ENCODE measurements at places on chromosomes 3 and 15. TPM values are rescaled to one million over a fixed set of nuclear protein-coding genes. Genes with fewer than 3 reads are reported as not detected.
A peak's percentile ranks its signal among the peaks of the same experiment; 100 is the strongest.

The MUSTN1 gene
- 3.3 TPM for total RNA-seq

DNA sequence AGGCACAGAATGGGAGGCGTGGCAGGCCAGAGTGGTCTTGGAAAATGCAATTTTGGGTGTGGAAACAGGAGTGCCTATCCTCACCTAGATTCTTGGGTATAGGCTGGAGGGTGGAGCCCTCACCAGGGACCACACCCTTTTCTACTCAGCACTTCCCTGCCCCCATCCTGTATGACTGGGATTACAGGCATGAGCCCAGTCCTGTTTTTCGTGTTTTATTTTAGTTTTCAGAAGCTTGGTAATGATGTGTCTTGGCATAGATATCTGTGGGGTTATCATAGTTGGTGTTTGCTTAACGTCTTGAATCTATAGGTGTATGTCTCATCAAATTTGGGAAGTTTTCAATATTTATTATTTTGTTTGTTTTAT is 248.7 kb upstream of the CBLB start:
- H3K36me3 ChIP-seq, result peaks cover 5% of the 10 kb centered on the region
- DNase-seq, result no peak
- H3K4me1 ChIP-seq, result no peaks in the 10 kb centered on the region
- no peaks in the 10 kb centered on the region for H3K27me3 ChIP-seq
- H3K27ac ChIP-seq, result no peak overlapping the region
- no peak overlapping the region for H3K4me3 ChIP-seq

DNA sequence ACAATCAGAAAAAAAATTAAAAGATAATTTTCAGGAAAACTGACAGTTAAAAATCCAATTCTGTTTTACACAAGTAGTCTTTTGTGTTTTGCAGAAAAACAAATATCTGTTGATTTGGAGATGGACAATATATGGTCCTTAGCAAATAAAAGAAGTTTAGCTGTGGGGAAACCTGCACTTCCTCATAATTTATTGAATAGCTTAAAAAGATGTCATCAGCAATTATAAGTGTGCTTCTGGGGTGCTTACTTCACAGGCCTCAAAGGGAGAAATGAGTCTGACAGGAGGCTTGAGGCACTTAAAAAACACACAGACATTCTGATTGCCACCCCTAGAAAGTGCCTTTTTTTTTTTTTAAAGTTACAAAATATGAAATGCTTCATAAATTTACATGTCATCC is 31.6 kb upstream of the CERS3 start:
- H3K4me3 ChIP-seq, result no peak overlapping the region
- DNase-seq, result no peak
- no peak overlapping the region for H3K27ac ChIP-seq
- H3K36me3 ChIP-seq, result peaks cover 10% of the 10 kb centered on the region

- H3K27me3 ChIP-seq, result peaks cover 6% of the 10 kb centered on the region
Observed at GRCh38 chr3:42730294-42730693, 27.7 kb upstream of the HHATL start.

- H3K4me3 ChIP-seq, result no peak overlapping the region
- H3K4me1 ChIP-seq, result no peaks in the 10 kb centered on the region
- no peak overlapping the region for H3K27ac ChIP-seq
- no peaks in the 10 kb centered on the region for H3K27me3 ChIP-seq
- peaks cover 5% of the 10 kb centered on the region for H3K36me3 ChIP-seq
Observed at GRCh38 chr3:75983111-75983510, 197.8 kb upstream of the ZNF717 start.

GRCh38 chr15:69038508-69038907 is 24.0 kb downstream of the NOX5 start:
- DNase-seq, result no peak
- no peaks in the 10 kb centered on the region for H3K36me3 ChIP-seq

The UBAP1L gene
- 2.0 TPM for total RNA-seq

The SPINK8 gene
- total RNA-seq, result not detected

DNA sequence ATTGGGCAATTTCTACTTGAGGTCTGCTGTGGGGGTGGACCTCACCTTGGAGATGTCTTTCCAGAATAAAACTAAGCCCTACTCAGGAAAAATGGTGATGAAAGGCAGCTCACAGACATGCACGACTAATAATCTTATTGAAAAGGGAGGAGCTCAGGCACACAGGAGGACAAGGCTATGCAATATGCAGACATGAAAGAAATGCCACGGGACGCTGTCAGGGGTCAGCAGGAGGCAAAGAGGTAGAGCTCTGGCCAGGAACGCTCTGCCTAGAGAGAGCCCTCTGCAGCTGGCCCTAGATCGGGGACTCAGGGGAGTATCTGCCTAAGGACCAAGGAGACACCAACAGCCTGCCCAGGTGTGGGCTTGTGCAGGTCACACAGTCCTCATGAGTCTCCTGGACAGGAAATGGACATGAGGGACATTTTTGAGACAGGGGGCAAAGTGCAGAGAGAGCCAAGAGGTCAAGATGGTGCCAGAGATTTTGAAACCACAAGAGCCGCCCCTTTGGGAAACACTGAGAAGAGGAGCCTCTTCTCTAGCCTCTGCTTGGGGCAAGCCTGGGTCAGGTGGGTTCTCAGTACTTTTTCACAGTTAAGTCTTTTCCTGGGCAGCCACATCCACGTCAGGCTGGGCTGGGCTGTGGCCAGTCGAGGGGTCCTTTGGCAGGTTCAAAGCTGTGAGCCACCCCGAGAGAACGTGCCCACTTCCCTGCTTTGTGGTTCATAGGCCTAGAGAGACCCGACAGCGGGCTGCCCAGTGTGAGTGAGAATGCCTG is 23.2 kb downstream of the EAF1 start:
- H3K4me3 ChIP-seq, result no peak overlapping the region
- no peak overlapping the region for H3K27ac ChIP-seq
- no peaks in the 10 kb centered on the region for H3K27me3 ChIP-seq
- H3K36me3 ChIP-seq, result no peaks in the 10 kb centered on the region

DNA sequence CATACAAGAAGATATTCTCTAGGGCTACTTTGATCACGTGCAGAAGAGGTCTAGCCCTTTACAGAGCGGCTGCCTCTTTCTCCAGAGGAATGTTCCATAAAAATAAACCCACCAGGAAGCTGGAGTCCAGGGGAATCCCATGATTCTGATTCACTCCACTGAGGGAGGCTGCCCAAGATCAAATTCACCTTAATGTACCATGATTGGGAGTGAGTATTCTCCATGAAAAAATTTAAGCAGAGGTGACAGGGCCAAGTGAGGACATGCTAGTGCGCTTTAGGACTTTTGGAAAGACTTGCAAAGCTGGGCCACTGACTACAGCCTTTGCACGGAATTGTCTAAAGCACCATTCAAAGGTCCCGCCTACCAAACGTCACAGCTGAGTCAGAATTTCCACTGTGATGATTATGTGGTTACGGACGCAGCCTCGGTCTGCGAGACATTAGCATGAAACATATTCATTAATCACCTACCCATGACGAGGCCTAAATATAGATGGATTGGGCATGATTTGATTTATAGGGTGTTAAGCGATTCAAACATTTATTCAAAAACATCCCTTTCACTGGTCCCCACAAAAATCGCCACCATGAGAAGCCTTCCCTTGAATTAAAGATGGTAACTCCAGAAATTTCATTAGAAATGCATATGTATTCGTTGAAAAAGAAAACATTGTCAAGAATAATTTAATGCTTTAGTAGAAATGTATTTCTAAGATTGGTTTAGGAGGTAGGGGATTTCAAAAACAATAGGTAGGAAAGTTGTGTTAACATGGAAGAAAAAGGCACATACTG is 152.6 kb downstream of the GREM1 start:
- peaks cover 11% of the 10 kb centered on the region for H3K4me1 ChIP-seq
- no peak for DNase-seq
- H3K4me3 ChIP-seq, result no peak overlapping the region
- no peaks in the 10 kb centered on the region for H3K36me3 ChIP-seq
- H3K27ac ChIP-seq, result no peak overlapping the region
- H3K27me3 ChIP-seq, result no peaks in the 10 kb centered on the region

GRCh38 chr3:36393563-36393962 is 13.3 kb downstream of the STAC start:
- H3K4me1 ChIP-seq, result peaks cover 2% of the 10 kb centered on the region
- no peaks in the 10 kb centered on the region for H3K36me3 ChIP-seq
- H3K27ac ChIP-seq, result no peak overlapping the region

GRCh38 chr3:58042947-58043707 is 34.9 kb downstream of the FLNB start:
- peak overlapping the region; percentile 98 for H3K27ac ChIP-seq
- H3K4me1 ChIP-seq, result peaks cover 81% of the 10 kb centered on the region
- no peaks in the 10 kb centered on the region for H3K27me3 ChIP-seq
- H3K4me3 ChIP-seq, result no peak overlapping the region
- no peaks in the 10 kb centered on the region for H3K36me3 ChIP-seq

The PPP1R14D gene
- 0.25 TPM for total RNA-seq

DNA sequence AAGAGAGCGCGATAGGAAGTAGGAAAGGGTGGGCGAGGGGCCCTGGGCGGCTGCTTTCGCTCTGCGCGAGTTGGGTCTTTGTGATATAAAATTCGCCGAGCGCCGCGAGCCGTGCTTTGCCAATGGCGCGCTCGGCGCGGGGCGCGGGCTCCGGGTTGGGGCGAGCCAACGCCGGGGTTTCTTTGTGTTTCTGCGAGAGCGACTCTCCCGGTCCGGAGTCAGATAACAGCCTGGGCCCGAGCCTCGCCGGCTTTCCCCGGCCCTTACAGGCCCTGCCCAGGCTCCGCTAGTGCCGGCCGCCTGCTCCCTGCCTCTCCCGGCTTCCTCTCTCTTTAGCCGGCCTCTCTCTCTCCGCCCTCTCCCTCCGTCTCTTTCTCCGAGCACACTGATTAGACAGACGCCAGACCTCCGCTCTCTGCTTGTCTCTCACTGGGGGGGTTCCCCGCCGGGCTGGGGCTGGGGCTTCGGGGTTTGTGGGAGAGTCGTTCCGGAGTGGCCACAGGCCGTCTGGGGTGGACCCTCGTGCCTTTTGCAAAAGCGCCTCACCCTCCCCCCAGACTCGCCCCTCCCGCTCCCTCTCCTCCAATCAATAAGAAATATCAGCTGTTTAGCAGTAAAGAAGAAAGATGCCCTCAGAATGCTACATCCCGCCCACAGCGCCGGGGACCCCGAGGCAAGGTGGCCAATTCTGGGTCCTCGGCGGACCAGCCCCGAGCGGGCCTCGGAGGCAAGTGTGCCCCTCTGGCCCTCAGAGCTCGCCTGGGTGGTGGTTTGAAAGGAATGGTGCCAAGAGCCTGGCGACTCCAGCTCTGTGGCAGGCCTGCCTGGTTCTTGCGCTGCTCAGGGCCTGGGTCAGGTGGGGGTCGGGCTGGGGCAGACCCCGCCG is 2.9 kb downstream of the NR2F2 start:
- H3K36me3 ChIP-seq, result no peaks in the 10 kb centered on the region
- H3K4me3 ChIP-seq, result peak overlapping the region; percentile 58
- DNase-seq, result peak; percentile 72
- H3K4me1 ChIP-seq, result peaks cover 67% of the 10 kb centered on the region
- H3K27ac ChIP-seq, result no peak overlapping the region
- H3K27me3 ChIP-seq, result peaks cover 96% of the 10 kb centered on the region

The GAP43 gene
- 16.8 TPM for total RNA-seq

The CHRNB4 gene
- 3.7 TPM for total RNA-seq

DNA sequence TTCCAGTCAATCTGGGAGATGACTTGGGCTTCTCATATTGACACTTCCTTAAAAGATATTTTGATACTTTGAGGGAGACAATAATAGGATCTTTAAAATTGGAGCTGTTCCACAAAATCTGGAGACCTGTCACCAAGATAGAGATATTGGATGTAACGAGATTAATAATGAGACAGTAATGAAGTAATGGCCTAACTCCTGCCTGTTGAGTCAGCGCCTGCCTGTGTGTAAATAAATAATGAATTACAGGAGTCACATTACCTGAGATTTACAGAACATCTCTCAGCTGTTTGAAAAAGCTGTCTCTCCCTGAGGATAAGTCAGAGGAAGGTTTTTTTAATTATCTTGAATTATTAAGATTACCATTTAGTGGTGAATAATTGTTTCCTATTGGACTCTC is 43.8 kb upstream of the MITF start:
- H3K36me3 ChIP-seq, result no peaks in the 10 kb centered on the region
- H3K27ac ChIP-seq, result no peak overlapping the region
- H3K27me3 ChIP-seq, result peaks cover 7% of the 10 kb centered on the region
- no peak for DNase-seq
- no peak overlapping the region for H3K4me3 ChIP-seq
- H3K4me1 ChIP-seq, result 0 out of 2 replicates have a peak, but pooled peaks cover 2% of the 10 kb centered on the region

DNA sequence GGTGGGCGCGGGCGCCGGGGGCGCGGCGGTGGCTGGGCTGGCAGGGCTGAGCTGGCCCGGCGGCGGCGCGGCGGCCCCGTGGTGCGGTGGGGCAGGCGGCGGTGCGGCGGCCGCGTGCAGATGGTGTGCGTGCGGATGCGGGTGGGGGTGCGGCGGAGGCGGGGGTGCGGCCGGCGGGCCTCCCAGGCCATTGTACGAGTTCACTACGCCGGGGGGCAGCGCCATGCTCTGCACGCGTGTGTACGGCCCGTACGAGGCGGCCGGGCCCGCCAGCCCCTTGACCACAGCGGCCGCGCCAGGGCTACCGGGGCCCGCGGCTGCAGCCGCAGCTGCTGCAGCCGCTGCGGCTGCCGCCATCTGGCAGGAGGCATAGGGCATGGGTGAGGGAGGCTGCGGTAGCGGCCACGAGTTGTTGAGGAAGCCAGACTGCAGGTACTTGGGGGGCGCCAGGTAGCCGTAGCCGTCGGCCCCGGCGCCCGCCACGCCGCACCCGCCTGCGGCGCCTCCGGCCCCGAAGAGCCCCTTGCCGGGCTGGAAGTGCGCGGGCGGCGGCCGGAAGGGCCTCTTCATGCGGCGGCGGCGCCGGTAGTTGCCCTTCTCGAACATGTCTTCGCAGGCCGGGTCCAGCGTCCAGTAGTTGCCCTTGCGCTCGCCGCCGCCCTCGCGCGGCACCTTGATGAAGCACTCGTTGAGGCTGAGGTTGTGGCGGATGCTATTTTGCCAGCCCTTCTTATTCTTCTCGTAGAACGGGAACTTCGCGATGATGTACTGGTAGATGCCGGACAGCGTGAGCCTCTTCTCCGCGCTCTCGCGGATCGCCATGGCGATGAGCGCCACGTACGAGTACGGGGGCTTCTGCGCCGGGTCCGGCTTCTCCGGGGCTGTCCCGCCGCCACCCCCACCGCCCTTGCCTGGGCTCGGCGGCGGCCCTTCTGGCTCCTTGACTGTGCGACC is 951 bp downstream of the FOXL2 start:
- no peaks in the 10 kb centered on the region for H3K36me3 ChIP-seq
- peak overlapping the region; percentile 80 for H3K4me3 ChIP-seq
- H3K4me1 ChIP-seq, result peaks cover 60% of the 10 kb centered on the region

DNA sequence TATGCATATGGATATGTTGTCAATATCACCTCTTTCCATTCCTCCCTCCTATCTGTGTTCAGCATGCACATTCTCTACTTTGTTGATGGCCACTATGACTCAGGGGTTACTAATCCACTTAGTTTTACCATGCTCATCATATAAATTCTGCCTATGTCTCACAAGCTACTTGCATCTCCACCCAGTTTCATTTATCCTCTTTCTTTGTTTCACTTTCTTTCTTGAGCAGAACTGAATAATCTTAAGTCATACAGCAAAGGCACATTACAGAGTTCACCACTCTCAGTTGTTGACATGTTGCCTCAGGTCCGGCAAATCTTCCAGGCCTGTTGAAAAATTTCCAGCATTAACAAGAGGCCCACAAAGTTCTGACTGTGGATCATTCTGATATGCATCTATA is 71.5 kb downstream of the SSR3 start:
- no peaks in the 10 kb centered on the region for H3K36me3 ChIP-seq
- no peak overlapping the region for H3K4me3 ChIP-seq
- DNase-seq, result no peak
- no peak overlapping the region for H3K27ac ChIP-seq
- no peaks in the 10 kb centered on the region for H3K27me3 ChIP-seq

The KLF15 gene
- total RNA-seq, result 12.1 TPM

The HAPLN3 gene
- total RNA-seq, result 50.6 TPM

GRCh38 chr3:88030210-88030609 is 28.6 kb downstream of the CGGBP1 start:
- H3K4me1 ChIP-seq, result peaks cover 6% of the 10 kb centered on the region
- peaks cover 3% of the 10 kb centered on the region for H3K36me3 ChIP-seq
- DNase-seq, result no peak
- no peak overlapping the region for H3K27ac ChIP-seq
- H3K4me3 ChIP-seq, result no peak overlapping the region

The CGNL1 gene
- total RNA-seq, result 67.1 TPM
